Gastroesophageal sphincter (tissue), 4 donors: ENCODE measurements at places on chromosomes 13 and 19. TPM values are rescaled to one million over a fixed set of nuclear protein-coding genes. Genes with fewer than 3 reads are reported as not detected.

DNA sequence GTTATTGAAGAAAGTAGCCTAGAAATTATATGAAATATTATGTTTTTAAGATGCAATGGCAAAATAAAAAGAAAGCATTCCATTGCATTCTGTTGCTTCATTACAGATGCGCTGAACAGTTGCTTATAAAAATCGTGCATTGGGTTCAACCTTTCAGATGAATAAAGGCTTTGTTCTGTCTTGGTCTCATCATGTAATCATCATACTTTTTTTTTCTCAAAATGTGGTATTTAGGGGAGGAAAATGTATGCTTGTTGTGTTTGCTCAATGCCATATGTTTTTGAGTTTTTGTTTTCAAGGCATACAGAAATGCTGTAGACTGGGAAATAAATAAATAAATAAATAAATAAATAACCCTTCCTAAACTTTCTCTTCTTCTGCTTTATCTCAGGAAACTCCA, 1.1 kb upstream of the MBNL2 start:
- no peak for ATAC-seq

DNA sequence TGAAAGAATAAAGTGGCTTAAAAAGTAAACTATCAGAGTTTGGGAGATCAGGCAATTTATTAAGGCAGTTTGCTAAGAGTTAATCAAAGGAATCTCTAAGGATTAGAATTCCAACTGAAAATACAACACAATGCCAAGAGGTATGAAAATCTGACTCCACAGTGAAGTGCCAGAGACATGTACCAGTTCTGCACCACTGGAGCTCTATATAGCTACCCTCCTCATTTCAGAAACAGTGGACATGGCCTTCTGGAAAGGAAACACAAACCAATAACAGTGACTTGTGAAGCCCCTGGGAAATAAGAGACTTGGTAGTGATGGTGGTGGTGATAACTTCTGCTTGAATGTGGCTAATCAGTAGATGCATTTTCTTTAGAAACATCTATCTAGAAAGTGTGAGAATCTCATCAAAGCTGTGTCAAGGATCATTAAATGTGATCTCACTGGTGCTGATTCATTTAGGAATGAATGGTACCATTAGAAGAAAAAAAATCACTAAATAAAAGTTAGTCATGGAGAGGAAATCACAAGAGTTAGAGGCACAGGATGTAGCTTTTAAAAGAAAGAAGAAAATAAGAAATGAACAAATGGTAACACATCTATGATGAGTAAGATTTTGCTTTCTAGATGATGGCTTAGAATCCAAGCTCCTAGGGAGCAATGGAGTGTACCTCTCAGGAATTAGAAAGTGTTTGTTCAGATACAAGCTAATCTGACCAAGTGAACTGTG, 20.1 kb upstream of the N4BP2L1 start:
- no peak for ATAC-seq

- no peak for ATAC-seq
Observed at GRCh38 chr13:42298392-42298791, 26.4 kb downstream of the AKAP11 start.

DNA sequence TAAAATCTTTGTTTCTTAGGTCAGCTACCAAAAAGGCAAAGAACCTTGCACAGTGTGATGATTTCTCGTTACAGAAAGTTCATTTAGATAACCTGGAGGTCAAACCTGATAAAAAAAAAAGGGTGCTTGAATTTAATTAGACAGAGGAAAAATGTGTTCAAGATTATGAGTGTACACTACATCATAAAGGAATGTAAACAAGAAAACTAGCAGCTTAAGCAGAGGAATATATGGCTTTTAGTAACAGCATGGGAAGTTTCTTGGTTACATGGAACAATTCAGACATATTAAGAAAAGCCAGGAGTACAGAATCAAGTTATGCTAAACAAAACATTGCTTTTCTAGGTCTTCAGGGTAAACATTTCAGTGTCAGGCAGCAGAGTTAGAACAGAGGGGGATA, 32.9 kb downstream of the ING1 start:
- no peak for ATAC-seq

CDX2 gene
- total RNA-seq = not detected

GRCh38 chr19:6767357-6768235, at the start of gene SH2D3A:
Gene SH2D3A (minus strand): TSS chr19:6767435. CDS start chr19:6763748, 3,687 bp downstream.
- ATAC-seq = peak; percentile 39

DNA sequence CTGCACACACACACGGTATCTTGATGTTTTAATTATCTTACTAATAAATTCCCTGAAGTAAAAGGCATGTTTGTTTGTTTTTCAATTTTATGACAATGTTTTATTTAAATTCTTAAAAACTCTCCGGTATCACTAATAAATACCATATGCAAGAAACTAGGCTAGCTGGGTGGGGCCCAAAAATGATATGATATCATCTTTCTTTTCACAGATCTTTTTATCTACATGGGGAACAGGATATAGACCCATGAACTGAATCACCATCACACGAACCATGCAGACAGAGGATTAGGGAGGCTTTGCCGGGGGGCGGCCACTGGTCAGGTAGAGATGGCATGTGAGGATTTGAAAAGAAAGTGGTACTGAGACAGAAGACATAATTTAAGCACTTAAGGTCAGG, 266.4 kb downstream of the ENOX1 start:
- no peak for ATAC-seq

FXYD7 gene
- total RNA-seq = not detected

GRCh38 chr19:35442091-35442490, 6.0 kb upstream of the FFAR2 start:
- no peak for ATAC-seq

- no peak for ATAC-seq
Observed at GRCh38 chr19:44789943-44790483, 12.3 kb downstream of the CBLC start.

CEACAM20 gene
- total RNA-seq = not detected

PVR gene
- total RNA-seq = 58.5 TPM

- peak; percentile 39 for ATAC-seq
Observed at GRCh38 chr13:102729560-102730270, 34.9 kb upstream of the METTL21C start.

CGB7 gene
- total RNA-seq = not detected

GRCh38 chr13:65149687-65150086, 2080.4 kb downstream of the PCDH9 start:
- no peak for ATAC-seq

GRCh38 chr13:31964168-31964567, 67.4 kb upstream of the FRY start:
- no peak for ATAC-seq

RNF113B gene
- not detected for total RNA-seq

GRCh38 chr13:79901336-79901735, 420.4 kb downstream of the NDFIP2 start:
- no peak for ATAC-seq

IZUMO1 gene
- not detected for total RNA-seq

- ATAC-seq = no peak
Observed at GRCh38 chr19:4232614-4233281, 3.4 kb downstream of the EBI3 start.

IGFL4 gene
- total RNA-seq = not detected

ZNF470 gene
- total RNA-seq = 7.4 TPM

DNA sequence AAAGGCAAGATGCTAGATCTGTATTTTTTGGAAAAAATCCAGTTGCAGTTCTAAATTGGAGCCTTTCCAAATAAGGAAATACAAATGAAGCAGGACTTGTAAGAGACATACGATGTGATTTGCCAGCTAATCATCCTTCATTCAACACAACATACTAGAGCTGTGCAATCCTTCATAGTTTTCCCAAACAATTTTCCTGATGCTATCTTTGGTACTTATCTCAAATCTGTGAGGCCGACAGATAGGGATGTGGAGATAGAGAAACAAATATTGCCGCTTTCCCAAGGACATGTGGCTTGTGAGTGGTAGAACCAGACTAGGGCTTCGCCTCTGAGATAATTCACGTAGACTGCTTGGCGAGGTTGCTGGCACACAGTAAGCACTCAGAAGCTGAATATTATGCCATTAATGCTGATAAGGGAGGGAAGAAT, 176.6 kb downstream of the LMO7 start:
- no peak for ATAC-seq

- ATAC-seq = no peak
Observed at GRCh38 chr19:10005632-10006334, 4.5 kb downstream of the COL5A3 start.

- ATAC-seq = no peak
Observed at GRCh38 chr13:97911311-97912138, 42.0 kb upstream of the IPO5 start.

DNA sequence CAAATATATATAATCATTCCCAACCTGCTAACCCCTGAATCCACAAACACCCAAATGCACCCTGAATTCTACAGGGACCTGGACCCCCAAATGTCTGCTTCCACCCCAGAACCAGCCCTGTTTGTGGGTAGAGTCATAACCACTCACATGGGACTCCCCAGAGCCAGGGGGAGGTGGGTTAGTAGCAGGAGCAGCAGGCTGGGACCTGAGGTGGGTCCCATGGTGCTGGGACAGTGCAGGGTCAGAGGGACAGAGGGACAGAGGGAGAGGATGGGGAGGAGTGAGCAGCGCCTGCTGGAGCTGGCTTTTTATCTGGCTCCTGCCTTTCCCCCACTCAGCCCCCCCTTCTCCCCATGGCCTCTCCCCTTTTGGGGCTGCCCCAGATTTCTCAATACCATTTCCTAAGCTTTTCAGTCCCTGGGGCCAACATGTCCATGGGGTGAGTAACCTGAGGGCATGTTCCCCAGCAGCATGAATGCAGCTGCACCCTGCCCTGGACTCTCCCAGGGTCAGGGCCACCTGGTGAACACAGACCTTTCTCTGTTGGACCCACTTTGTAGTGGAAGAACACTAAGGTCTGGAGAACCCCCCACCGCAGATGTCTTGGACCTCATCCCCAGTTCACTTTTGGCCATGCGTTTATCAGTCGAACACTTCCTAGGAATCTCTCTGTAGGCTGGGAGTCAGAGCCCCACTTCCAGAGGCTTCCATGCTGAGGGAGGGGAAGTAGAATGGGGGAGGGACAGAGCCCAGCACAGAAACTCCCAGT, at the start of gene C3:
Gene C3, minus strand, starts transcription at position 282 of the 769 bp plus-strand sequence. Its CDS starts 61 bp downstream, at position 221.
- peak; percentile 86 for ATAC-seq

TBXA2R gene
- total RNA-seq = 14.9 TPM

CEBPA gene
- total RNA-seq = 7.0 TPM

S1PR4 gene
- 0.78 TPM for total RNA-seq

- peak; percentile 68 for ATAC-seq
Observed at GRCh38 chr19:46373491-46374359, 26.8 kb downstream of the PPP5C start.

- ATAC-seq = no peak
Observed at GRCh38 chr19:30362156-30362754, 9.9 kb upstream of the ZNF536 start.

- no peak for ATAC-seq
Observed at GRCh38 chr19:2731181-2731995, 8.4 kb downstream of the SLC39A3 start.

DNA sequence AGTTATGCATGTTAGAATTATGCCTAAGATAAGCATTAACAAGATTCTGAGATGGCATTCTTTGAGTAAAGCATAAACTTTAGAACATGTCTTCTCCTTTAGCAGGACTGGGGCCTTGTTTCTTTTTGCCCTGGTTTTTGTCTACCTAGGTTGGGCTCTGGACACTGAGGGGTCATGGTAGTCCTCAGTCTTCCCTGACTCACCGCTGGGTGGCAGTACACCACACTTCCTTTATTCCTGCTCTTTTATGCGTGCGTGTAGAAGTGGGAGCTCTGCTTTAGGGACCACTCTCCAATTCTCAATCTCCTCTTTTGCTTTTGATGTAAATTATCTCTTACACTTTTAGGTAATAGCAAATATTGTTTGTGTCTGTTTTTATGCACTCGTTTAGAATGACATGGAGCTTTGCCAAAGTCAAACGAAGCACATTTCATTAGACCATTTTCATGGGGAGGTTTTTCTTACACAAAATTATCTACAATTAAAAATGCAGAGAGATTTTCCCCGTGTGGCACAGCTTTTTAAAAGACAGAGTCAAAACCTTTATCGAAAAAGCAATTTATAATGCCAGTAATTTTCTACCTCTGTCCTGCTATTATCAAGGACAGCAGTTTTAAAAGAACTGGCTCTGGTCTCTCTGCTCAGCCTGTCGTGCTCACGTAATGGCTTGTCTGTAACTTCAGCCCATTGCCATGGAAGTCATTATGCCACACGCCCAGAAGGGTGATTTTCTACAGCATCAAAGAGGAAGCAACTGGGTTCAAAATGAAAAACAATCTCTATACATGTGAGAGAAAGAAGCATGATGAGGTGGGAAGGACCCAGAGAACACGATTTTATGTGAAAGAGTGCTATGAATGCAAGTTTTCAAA, 413.9 kb downstream of the COG6 start:
- peak; percentile 84 for ATAC-seq
